CD4-positive, alpha-beta T cell treated with Interleukin-6 for 4 hours (primary cell): ENCODE measurements at places on chromosomes 4 and X.

GRCh38 chr4:184143770-184144564, 73.7 kb downstream of the ENPP6 start:
- no peak for DNase-seq

DNA sequence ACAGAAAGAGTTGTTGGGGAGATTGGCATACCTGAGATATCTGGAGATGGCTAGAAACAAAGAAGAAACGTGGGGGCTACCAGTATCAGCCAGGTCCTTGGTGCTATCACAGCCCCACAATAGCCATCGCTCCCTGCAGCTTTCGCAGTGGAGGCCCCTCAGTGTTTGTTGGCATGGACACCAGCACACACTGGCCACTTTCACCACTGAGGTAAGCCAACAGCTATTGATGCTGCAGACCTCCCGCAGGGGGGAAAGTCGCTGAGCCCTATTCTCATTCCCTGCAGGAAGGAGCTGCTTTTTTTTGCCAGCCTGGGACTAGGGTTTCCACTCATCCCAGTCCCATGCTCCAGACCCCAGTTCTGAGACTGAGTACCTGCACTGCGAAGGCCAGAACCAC, 879.2 kb upstream of the IGFBP7 start:
- no peak for DNase-seq

DNA sequence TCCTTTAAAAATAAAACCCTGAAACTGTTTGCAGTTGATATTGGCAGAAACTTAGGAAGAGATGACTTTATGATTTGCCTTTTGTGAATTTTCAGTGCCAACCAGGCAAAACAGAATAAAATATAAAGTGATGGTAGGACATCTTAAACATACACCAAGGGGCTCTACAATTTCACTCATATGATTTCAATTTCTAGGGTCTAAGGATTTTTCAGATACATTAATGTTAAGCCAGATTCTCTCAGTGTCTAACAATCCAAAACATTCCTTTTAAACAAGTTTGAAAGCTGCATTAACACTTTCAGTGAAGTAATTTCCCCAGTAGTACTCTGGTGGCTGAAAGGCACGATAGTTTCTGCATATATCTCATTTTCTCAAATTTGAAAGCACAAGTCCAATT, 1262.0 kb upstream of the ADGRL3 start:
- no peak for DNase-seq

GRCh38 chr4:87219632-87220093, 755 bp downstream of the KLHL8 start:
- peak; percentile 57 for DNase-seq

- DNase-seq = no peak
These were observed 30.1 kb downstream of the GABRB1 start for GRCh38 chr4:47061435-47061834.

DNA sequence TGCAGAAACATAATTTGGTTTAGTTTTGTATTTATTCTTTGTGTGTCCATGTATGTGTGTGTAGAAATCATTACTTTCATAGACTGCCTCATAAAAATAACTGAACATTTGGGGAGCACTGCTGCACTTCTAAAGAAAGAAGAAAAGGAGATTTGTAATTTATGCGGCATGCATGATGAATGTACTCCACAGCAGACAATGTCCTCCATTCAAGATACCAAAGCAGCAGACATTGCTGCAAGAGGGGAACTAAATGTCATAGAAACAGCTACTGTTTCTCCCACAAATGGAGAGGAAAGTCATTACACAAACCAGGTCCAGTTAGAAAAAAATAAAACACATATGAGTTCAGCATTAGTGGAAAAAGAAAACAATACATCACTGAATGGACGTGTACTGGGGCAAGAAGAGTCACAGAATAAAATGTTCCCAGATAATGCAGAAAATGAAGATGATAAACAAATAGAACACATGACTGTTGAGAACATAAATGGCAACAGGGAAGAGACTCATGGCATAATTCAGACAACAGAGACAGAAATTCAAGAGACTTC, 2.6 kb downstream of the DTHD1 start:
- DNase-seq = no peak

- DNase-seq = no peak
These were observed 118.4 kb downstream of the DDX53 start for GRCh38 chrX:23118163-23118562.

DNA sequence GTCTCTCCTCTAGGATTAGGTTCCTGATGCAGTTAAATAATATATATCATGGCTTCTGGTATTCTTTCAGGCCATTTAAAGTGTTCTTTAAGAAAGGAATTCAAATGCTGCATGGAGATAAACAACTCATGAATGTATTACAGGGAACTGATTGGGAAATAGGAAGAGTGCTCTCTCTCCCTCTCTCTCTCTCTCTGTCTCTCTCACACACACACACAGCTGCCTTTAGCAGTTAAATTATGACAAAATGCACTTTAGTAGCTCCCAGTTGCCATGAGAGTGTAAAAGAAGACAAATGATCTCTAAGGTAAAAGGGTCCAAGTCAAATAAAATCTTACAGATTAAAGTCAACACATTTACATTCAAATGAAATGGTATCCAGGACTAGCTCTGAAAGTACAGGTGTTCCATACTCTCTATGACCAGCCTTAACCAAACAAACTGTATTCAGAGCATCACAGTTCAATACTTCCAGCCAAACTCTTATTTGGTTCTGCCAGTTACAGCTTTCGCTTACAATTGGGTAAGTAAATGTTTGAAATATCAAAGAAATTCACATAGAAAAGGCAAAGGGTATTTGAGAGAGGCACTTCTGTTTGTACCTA, 94.7 kb upstream of the CXXC4 start:
- no peak for DNase-seq

GRCh38 chr4:148029781-148030180, 297.9 kb downstream of the ARHGAP10 start:
- no peak for DNase-seq

DNA sequence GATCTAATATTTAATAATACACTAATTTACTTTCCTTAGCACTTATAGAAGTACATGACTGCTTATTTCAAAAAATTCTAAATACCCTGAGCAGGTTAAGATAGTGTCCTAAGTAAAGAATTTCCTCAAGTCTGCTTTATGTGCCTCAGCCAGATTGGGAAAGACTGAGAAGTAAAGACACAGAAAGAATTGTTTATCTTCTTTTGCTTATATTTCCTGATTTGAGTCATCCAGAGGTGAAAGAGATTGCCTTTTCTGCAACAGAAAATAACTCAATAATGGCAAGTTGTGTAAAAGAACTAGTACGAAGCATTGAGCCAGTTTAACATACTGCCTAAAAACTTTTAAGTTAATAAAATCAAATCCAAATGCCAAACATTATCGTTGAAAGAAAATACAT, 45.0 kb downstream of the NAF1 start:
- no peak for DNase-seq

DNA sequence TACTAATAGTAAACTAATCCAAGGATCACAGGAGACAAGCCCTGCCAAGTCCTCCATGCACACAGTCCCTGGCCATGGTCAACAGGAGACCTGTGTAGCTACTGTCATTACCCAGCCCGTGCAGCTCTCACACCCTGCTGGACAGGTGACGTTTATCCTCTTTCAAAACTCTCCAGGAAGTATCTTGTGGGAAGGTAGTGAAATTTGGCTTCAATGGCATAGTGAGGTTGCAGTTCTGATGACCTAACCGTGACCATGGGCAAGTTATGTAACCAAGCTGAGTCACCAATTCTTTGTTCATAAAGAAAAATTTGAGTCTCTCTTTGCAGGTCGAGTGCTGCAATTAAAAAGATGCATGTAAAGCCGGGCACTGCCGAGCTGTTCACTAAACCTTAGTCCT, 11.3 kb upstream of the SLC2A9 start:
- no peak for DNase-seq

DNA sequence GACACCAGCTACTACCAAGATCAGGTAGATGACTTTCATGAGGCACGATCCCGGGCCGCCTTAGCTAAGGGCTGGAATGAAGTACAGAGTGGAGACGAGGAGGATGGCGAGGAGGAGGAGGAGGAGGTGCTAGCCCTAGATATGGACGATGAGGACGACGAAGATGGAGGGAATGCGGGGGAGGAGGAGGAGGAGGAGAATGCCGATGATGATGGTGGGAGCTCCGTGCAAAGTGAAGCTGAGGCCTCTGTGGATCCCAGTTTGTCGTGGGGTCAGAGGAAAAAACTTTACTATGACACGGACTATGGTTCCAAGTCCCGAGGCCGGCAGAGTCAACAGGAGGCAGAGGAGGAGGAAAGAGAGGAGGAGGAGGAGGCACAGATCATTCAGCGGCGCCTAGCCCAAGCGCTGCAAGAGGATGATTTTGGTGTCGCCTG, 481 bp downstream of the UTP3 start:
- DNase-seq = peak; percentile 12

GRCh38 chr4:36391411-36391810, 110.0 kb downstream of the DTHD1 start:
- no peak for DNase-seq

- DNase-seq = no peak
These were observed 58.0 kb upstream of the EGFL6 start for GRCh38 chrX:13511241-13511943.

DNA sequence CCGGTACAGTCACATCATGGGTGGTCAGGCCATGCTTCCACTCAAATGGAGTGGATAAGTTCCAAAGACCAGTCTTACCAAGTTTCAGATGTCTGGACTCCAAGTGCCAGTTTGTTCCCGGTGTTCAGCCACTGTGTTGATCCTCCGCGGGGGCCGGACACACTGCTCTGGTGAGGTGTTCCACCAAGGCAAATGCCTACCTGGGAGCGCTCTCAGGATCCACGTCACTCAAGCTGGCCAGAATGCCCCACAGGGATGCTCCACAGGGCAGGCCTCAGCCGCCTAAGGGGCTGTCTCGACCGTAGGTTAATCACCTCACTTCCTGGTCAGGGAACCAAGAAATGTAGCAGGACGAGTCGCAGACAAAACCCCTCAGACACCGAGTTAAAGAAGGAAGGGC, 258.0 kb upstream of the GRID2 start:
- DNase-seq = no peak

- peak; percentile 68 for DNase-seq
These were observed 9.4 kb downstream of the UVSSA start for GRCh38 chr4:1356181-1356998.

DNA sequence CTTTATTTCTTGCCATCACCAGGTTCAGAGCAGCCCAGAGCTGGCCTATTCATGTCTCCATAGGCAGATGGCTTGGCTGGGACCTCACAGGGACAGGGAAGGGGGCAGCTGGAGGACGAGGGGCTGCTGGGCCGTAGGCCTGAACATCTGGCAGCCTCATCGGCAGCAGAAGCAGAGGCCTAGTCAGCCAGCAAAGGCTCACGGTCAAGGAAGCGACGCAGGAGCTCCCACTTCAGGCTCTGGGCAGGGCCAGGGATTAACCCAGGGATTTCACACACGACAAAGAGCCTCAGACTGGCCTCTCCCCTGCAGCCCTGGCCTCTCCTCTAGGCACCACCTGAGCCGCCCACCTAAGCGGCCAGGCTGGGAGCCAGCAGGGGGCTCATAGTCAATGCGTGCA, 46.0 kb upstream of the MAN2B2 start:
- DNase-seq = no peak

DNA sequence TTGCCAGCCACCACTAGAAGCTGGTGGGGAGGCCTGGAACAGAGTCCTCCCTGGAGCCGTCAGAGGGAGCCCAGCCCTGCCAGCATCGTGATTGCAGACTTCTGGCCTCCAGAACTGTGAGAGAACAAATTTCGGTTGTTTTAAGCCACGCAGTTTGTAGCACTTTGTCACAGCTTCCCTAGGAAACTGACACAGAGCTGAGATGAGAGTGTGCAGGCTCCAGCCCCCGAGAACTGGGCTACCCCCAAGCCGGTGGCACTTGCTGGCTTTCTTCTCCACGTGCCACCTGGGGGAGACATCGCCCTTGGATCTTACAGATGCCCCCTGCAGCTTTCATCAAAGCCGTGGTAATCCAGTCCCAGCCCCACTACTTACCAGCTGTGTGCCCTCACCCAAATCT, 83.7 kb downstream of the PPP2R2C start:
- DNase-seq = no peak

DNA sequence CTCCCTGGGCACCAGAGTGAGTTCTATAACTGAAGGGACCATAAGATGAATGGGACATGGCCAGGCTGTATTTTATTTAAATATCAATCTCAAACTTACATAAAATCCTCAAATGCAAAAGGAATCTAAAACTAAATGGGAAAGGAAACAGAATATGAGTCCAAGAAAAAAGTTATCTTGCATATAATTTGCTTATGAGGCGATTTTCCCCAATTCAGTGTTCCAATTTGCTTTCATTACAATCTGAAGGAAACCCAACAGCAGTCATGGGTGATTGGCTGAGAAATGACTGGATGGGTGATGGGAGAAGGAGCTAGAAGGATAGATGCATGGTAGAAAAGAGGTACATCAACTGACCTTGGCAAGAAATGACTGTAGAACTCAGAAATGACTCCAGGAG, 511.3 kb upstream of the TENM3 start:
- DNase-seq = no peak

- DNase-seq = no peak
These were observed 76.2 kb upstream of the S100G start for GRCh38 chrX:16573781-16574180.

DNA sequence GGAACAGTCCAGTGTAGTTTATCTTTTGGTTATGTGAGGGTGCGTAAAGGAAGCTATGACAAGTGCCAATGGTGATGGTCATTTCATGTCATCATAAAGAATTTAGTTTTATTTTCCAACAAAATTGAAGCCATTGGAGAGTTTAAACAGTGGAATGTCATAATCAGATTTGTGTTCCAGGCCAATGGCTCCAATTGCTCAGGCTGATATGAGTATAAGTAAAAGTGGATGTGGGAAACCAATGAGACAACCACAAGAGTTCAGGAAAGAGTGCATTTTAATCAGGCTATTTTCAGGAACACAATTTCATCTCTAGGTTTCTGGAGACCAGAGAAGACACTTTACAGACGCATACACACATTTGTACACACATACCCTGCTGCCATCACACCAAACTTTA, 20.7 kb downstream of the SPANXC start:
- no peak for DNase-seq

DNA sequence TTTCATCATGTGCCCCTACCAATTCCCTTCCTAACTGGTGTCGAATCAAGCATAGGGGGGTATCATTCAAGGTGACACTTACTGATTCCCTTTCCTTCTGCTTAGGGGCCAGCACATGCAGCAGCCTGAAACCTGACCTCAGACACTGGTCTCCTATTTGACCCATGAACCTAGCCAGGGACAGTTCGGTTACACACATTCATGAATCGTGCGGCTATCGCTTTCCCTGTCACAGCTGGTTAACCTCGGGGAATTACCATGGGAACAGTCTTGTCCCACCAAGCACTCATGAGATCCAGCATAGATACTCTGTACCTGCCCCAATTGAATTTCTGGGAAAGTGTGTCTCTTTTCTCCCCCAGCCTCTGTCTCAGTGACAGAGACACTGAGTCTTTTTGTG, 140.4 kb downstream of the ZNF674 start:
- no peak for DNase-seq
